ENCODE measurements at places on chromosomes 3 and 15.

DNA sequence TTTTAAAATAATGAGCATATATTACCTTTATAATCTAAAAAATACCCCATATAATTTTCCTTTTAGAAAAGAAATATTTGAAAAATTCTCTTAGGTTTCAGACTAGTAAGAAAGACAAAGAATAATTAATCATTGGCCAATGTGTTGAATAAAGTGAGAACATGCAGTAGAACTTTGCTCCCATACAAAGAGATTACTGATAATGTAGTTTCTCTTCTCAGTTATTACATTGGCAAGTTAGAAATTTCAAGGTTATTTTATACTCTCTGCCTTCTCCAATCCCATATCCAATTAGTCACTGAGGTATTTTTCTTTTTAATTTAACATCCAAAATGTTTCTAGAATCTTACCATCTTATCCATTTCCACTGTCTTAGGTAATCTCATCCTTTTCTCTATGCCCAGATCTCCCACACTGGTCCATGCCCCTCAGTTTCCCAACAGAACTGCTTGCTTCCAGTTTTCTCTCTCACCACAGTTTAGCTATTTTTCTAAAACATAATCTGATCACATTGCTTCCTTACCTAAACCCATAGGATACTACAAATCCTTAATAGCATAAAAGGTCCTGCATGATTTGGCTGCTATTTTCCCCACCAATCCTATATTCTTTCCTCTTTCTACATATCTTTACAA is 10.8 kb downstream of the XRN1 start:
- no peak for DNase-seq

GRCh38 chr3:134901461-134901860 is 106.4 kb downstream of the EPHB1 start:
- DNase-seq, result no peak

DNA sequence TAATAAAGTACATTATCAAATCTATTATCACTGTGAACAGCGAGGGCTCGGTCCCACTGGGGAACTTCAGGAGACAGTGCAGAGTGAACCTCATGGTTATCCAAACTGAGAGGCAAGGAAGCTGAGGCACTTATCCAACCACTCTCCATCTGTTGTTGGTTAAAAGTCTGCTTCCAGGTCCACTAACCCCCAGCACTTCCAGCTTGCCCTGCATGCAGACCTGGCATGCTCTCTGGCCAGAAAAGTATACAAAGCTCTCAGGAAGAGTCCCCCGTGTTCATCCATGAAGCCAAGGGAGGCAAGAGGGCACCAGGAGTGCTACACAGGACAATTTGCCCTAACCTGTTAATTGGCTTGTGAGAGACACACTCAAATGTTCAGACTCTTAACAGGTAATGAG is 36.0 kb downstream of the FBN1 start:
- no peak for DNase-seq

GRCh38 chr15:69910514-69910913 is 187.2 kb downstream of the TLE3 start:
- DNase-seq, result no peak

- DNase-seq, result peak; percentile 66
Observed at GRCh38 chr3:142595951-142596725, at the start of gene PLS1. PLS1 (plus strand) TSS chr3:142596393; CDS start chr3:142664238, 67,845 bp downstream.

DNA sequence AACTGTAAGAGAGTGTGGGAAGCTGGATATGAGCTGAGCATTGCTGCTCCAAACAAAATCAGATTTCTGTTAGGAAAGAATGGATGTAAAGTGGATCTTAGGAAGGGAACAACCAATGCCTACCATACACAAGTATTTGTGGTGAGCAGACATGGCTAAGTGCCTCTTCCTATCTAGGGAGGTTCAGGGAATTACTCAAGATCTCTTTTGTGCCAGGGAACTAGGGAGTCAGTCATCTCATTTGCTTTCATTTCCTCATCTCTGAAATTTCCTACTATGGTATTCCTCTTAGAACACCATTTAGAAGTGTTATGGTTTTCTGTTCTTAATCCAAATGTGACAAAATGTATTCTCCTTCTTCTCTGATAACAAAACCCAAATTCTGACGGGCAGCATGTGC is 396.5 kb downstream of the FHIT start:
- no peak for DNase-seq

GRCh38 chr3:31999907-32000439 is 18.4 kb downstream of the ZNF860 start:
- DNase-seq, result no peak

DNA sequence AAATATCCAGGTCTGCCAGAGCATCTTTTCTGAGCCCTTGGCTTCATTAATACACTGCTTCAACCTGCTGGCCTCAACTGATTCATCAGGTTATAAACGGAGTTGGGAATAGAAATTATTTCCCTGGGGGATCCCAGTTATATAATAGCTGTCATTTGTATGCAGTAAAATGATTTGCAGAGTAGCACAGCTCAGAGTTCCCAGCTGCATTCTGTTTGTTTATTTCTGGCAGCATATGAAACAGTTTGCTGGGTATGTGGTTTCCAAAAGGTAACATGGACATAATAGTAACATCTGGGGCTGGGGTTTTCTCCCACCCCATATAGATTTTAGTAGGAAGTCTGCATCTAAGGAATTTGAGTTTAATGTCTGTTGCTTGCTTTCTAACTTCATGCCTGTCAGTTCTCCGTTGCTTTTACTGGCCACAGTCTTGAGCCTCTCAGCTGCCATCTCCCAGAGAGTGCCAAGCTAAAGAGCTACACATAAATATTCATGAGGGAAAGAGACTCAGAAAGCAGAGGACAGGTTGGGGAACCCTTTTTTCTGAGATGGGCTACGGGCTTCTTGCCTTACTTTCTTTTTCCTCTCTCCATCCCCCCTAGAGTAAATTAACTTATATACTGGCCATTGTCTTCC is 124.6 kb downstream of the TMEM108 start:
- DNase-seq, result no peak

GRCh38 chr3:85288257-85288656 is 329.5 kb downstream of the CADM2 start:
- no peak for DNase-seq

DNA sequence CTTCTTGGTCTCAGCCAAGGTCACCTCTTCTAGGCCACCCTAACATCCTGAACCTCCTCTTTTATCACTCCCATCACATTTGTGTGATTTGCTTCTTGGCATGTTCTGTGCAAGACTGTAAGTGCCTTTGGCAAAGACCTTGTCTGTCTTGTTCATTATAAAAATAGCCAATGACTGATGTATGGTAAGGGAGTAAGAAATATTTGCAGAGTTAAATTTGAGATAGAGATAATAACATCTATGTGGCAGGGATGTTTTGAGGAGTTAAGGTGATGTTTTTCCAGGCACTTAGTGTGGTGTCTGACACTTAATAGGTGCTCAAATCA is 202.3 kb downstream of the CADPS start:
- DNase-seq, result no peak

All from epithelial cell of proximal tubule (primary cell).